ENCODE measurements at places on chromosomes 5 and 9. TPM values are rescaled to one million over a fixed set of nuclear protein-coding genes. Genes with fewer than 3 reads are reported as not detected.

Gene NEUROG1
- total RNA-seq, result not detected

Gene BAAT
- 31.9 TPM for total RNA-seq

Gene BDP1
- total RNA-seq, result 15.8 TPM

Gene TAF11L4
- total RNA-seq, result not detected

Gene PCDHGA12
- total RNA-seq, result 1.9 TPM

Gene PSMB7
- 90.9 TPM for total RNA-seq

Gene DDX31
- total RNA-seq, result 9.6 TPM

Gene STKLD1
- 0.25 TPM for total RNA-seq

Gene SHOC1
- total RNA-seq, result not detected

Gene C5
- 456 TPM for total RNA-seq

Gene ARHGAP26
- total RNA-seq, result 4.4 TPM

Gene EQTN
- 0.08 TPM for total RNA-seq

Gene MEF2C
- 15.9 TPM for total RNA-seq

Gene SELENOP
- 1,776 TPM for total RNA-seq

Gene MYO10
- total RNA-seq, result 15.3 TPM

Gene PTGER4
- total RNA-seq, result 6.8 TPM
